ENCODE measurements at places on chromosomes 7 and 10.
A peak's percentile ranks its signal among the peaks of the same experiment; 100 is the strongest.

GRCh38 chr7:22049766-22050500, 104.2 kb upstream of the CDCA7L start:
- DNase-seq, result no peak

- DNase-seq, result peak; percentile 72
Observed at GRCh38 chr10:36725581-36726520, 399.5 kb upstream of the ANKRD30A start.

DNA sequence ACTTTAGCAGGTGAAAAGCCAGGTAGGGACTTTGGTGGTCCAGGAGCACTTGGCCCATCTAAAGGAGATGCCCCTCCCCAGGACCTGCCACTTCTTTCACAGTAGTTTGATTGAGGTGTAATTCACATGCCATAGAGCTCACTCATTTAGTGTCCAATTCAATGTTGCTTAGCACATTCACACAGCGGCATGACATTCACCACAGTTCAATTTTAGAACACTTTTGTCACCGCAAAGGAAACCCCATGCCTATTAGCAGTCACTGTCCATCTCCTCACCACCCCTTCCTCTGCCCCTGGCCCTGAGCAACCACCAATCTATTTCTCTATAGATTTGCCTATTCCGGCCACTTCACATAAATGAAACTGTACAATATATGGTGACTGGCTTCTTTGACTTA, 211.6 kb upstream of the ZMIZ1 start:
- DNase-seq, result no peak

DNA sequence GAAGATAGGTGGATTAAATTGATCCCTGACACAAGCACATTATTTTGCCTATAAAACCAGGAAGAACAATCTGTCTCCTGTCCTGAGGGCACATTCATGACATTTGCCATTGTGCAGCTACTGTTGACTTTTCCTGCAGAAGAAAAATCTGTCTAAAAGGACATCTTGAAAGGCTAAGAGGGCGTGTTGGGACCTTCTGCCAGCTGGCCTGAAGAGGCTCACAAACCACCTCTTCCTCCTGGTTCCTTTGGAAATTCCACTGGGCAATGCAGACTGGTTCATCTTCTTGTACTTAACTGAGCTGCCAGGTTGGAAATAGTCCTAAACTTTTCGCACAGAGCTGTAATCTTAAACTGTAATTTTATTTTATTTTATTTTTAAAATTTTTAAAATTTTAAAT, 35.7 kb upstream of the PIP start:
- no peak for DNase-seq

DNA sequence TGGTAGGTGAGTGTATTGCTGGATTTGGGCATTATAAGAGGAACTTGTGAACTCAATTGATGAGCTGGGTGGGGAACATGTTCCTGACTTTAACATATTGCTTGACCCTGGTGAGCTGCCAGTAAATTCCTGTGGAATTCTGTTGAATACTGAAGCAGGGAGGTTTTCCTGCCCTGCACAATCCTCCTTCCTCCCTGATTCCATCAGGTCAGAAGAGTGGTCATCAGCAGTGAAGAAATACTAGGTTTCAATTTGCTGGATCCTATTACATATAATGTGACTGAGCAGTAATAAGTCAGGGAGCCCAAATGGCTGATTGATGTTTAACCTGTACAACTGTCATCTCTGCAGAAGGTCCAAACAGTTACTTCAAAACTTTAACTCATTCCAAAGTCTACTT, 581.2 kb downstream of the SUGCT start:
- DNase-seq, result no peak

DNA sequence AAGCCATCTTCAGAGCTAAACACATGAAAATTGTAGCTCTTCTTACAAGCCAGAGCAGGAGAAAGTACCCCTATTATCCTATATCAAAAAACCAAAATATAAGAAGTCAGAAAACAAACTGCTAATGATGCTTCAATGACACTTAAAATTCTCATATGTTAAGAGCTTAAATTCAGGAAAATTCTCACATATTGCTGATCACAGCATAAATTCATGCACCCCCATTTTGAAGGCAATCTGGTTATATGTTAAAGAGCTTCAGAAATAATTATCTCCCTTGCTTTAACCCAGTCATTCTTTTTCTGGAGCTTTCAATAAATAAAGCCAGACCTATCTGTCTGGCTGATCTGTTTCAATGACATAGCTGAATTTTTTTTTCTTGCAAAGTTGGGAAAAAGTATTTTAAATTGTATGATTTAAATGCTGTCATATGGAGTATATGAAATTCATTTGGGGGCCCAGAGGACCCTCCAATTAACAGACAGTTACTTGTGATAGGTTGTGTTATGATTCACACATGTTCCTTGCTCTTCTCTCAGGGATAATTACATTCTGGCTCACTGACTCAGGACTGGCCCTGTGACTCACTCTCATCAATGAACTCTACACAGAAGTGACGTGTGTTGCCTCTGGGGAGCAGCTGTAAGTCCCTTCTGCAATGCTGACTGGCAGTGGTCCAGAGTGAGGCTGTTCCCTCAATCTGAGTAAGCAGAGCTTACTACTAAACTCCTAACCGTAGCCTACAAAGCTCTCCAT, 85.2 kb downstream of the HGF start:
- peak; percentile 100 for DNase-seq

DNA sequence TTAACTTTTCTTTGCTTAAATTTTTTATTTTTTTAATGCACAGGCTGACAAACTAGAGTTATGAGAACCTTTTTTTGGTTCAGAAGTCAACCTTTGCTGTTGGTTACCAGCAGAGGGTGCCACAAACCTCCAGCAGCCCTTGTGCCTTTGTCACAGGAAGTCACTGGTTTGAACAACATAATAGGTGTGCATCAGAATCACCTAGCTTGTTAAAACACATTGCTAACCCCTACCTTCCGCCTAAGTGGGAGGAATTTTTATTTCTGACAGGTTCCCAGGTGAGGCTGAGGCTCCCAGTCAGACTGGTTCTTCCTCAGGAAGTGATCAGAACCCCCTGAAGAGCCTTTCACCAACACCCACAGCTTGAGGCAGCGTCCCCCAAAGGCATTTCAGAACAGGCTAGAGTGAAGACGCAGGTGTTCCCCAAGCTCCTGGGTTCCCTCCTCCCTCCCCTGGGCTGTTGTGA, 22.6 kb upstream of the VDAC2 start:
- peak; percentile 36 for DNase-seq

DNA sequence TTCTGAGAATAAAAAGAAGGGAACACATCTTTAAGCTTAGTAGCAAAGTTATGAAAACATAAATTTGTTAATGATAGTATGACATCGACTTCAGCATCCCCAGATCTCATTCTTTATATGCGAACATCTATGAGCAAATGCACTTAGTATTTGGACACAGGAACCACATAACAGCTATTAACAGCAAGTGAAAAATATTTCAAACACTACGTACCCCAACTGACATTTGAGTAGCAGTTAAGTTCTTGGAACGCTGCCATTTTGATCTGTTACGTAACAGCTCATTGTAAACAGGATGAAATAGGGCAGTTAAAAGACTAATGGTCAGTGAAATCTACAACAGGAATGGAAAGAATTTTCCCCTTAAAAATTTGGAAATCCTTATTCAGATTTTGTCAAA, 428.9 kb downstream of the TNS3 start:
- DNase-seq, result peak; percentile 93

DNA sequence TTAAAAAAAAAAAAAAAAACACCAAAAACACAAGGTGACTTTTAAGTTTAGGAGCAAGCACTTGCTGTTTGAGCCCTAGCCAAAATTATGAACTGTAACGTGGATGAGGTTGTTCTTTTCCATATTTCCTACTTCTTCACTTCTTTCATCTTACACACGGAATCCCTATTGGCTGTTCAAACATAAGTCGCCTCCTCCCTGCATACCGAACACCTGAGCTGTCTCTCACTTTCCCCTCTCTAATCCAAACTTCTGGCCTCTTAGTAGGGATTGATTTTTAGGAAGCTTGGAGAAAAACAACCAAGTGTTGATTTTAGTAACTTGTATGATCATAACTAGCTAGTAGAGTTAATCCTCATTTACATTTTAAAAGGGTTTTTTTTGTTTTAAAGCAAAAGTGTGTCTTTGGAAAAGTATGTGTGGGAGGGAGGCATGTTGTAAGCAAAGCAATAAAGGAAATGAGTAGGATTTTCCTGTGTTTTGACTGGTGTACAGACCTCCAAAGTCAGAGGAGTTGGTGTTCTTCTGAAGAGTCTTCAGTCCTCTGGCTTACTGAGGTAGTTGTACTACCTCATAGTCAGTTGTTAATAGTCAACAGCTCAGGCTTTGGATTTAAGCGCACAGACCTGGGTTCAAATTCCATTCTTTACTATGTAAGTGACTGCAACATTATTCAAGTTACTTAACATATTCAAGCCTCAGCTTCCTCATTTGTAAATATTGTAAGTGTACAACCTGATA, 39.3 kb downstream of the RABGEF1 start:
- no peak for DNase-seq

- no peak for DNase-seq
Observed at GRCh38 chr7:150410680-150411346, 31.7 kb downstream of the ZNF775 start.

- DNase-seq, result no peak
Observed at GRCh38 chr7:73746378-73746777, 7.8 kb upstream of the ABHD11 start.

DNA sequence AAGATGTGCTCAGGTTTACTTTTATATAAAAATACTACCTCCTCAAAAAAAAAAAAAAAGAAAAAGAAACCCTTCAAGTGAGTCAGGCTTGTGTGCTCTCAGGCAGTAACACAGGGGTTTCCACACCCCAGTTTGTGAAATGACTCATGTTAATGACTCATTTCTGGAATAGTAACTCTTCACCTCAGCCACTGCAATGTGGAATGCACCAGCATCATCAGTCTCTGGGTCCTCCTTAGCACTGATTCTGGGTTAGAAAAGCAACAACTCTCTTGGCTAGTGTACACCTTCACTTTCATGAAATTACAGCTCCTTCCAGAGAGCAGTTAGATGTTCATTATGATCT, 110.6 kb downstream of the EMX2 start:
- DNase-seq, result peak; percentile 92

DNA sequence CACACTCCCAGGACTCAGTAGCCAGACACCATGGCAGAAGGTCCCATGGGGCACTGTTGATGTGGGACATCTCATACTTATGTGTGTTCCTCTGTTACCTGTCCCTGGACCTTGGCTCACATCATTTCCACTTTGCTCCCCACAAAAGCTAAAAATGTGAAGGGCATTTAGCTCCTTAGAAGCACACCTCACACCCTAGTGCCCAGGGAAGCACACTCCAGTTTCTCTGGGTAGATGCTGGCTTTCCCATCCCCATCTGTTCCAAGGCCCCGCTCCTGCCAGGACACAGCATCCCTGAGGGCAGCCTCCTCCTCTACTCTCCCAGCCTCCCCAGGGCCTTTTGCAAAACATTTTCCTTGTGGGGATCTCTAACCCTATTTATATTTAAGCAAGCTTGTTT, 572.4 kb upstream of the MGMT start:
- no peak for DNase-seq

DNA sequence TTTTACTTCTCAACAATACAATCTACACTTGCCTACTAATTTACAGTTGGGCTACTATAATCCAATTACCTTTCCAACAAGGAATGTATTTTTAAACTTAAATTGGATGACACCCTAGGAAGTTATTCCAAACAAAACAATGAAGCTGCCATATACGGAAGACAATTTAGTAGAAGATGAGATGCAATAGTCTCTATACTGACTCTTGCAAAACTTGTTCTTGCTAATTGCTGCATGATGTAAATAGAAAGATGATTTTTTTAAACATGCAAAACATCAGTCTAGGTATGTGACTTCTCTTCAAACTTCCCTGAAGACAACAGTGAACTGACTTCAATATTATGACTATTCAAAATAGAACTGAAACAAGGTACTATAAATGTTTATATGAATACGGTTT, 17.6 kb downstream of the NT5C3A start:
- no peak for DNase-seq

DNA sequence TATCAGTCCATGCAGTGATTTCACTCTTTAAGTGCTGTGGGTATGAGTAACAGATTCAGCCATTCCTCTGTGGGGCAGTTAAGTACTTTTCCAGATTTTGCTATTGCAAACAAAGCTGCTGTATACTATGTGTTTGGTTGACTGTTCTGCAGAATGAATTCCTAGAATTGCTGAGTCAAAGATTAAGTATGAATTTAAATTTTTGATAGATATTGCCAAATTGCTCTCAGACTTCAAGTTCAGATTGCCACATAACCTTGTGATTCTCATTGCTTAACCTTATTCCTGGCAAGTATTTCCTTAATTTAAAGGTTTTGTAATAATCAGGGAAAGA, 21.6 kb upstream of the SAR1A start:
- DNase-seq, result peak; percentile 88

GRCh38 chr7:47931005-47932004, 17.0 kb downstream of the PKD1L1 start:
- no peak for DNase-seq

DNA sequence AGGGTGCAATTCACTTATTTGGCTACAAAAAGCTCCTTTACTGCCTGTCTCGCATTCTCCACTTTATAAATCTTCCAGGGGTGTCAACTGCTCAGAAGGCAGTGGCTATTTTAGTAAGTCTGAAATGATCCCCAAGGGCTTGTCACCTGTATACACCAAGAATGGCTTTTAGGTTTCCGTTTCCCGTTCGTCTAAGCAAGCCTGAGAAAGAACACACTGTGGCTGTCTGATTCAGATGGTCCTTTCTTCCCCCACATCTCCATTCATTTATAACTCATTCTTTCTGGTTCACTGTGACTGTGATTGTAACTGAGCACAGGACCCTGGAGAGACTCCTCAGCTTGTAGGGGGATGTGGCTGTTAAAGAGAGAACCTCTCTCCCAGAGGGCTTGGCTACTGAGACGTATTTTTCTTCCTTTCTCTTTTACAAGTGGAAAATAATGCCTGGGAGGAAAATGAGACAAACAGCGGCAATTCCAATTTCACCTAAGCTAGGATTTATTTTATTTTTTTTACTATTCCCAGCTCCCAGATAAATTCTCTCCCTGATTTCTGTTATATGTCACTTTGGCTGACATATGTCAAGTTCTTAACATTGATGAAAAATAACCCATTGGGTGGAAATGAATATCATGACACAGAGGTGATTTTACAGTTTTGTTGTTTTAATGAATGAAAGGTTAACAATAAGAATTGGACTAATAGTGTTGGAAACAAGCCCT, 129.3 kb downstream of the FAM107B start:
- no peak for DNase-seq

- no peak for DNase-seq
Observed at GRCh38 chr7:25976630-25977029, 175.4 kb upstream of the NFE2L3 start.

GRCh38 chr10:117546020-117546580, 3.6 kb downstream of the EMX2 start:
- DNase-seq, result no peak

DNA sequence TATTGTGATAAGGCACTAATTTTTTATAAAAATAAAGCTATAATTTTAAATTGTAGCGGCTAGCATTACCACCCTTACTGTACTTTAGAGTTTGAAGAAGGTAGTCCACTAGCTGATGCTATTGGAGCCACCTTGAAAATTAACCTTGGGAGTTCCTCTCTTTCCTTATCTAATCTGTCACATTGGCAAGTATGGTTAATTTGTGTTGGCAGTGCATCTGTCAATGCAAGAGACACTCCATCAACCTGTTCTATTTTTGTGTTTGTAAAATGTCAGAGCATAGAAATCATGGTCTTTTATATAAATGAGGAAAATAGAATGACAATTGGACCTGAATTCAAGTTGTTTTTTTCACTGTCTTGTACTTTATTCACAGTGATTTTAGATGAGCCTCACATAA, 20.5 kb downstream of the GLCCI1 start:
- DNase-seq, result no peak

GRCh38 chr10:19656420-19657042, 159.7 kb upstream of the PLXDC2 start:
- DNase-seq, result no peak

- no peak for DNase-seq
Observed at GRCh38 chr7:105339404-105340323, 49.1 kb downstream of the SRPK2 start.

Data from GM04504 (cell line).